T-helper 17 cell (primary cell): ENCODE measurements at places on chromosomes 12 and 14. TPM values are rescaled to one million over a fixed set of nuclear protein-coding genes. Genes with fewer than 3 reads are reported as not detected.
A peak's percentile ranks its signal among the peaks of the same experiment; 100 is the strongest.

DNA sequence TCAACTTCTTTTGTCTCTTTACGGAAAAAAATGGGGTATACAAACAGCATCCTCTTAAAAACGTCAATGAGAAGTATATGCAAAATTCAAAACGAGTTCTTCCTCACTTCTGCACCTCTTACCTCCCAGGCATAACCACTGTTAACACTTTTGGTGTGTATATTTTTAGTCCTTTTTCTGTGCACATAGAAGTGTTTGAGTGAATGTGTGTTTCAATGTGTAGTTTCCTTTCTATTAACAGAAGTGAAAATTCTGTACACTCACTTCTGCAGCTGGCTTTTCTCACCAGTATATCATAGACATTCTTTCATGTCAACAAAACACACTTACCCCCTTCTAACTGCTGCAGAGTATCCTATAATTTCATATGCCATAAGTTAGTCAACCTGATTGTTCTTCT lies 5.4 kb downstream of the UBR7 start:
- no peak for DNase-seq
- H3K4me1 ChIP-seq: peaks cover 9% of the 10 kb centered on the region
- H3K27me3 ChIP-seq: no peaks in the 10 kb centered on the region
- peaks cover 3% of the 10 kb centered on the region for H3K36me3 ChIP-seq
- no peak overlapping the region for H3K4me3 ChIP-seq

DNA sequence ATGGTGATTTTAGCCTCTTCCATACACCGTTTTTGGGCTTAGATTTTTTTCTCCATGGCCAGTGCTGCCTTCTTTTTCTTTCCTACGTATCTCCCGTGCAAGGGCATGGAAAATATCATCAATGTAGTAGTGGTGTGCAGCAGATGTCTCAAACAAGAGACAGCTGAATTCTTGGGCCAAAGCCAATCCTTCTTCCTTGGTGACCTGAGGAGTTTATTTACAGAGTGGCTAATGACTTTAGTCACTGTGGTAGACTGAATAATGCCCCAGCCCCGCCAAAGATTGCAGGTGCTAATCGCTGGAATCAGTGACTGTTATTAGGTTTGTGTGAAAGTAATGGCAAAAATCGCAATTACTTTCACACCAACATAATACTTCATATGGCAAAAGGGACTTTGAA lies 235.5 kb upstream of the NOS1 start:
- H3K36me3 ChIP-seq: no peaks in the 10 kb centered on the region
- H3K27me3 ChIP-seq: no peaks in the 10 kb centered on the region
- H3K27ac ChIP-seq: no peak overlapping the region
- no peak for DNase-seq
- no peak overlapping the region for H3K4me3 ChIP-seq
- H3K4me1 ChIP-seq: no peaks in the 10 kb centered on the region

ACOT6 gene
- total RNA-seq: not detected

DNA sequence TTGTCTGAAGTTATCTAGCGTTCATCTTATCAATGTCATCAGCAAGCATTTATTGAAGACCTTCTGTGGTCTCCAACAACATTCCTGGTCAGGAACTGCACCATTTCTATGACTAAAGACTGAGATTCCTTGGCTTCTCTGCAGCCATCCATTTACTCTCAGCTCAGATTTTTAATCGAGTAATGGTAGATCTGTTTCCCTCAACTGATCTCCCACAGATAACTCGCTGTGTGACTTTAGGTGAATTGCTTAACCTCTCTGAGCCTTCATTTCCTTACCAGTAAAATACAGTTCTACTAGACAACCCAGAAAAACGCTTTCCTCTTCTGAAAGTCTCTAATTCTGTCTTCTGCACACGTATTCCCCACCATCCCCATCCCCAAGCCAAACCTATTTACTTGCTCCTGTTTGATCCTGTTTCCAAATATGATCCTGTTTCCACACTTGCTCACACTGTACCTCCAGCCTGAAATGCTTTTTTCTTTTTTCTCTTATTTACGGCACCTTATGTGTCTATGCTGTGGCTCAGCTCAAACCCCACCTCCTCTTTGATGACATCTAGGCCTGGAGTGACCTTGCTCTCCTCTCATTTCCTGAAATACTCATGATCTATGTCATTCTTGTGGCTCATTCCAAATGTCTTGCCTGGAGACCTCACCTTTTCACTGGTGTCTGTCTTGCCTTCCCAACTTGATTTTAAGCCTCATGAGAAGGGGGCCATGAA lies 21.8 kb downstream of the PLXNC1 start:
- no peak for DNase-seq
- peaks cover 45% of the 10 kb centered on the region for H3K4me1 ChIP-seq
- no peaks in the 10 kb centered on the region for H3K27me3 ChIP-seq
- peak overlapping the region; percentile 86 for H3K27ac ChIP-seq
- H3K4me3 ChIP-seq: no peak overlapping the region

GPR68 gene
- total RNA-seq: 7.6 TPM

DNA sequence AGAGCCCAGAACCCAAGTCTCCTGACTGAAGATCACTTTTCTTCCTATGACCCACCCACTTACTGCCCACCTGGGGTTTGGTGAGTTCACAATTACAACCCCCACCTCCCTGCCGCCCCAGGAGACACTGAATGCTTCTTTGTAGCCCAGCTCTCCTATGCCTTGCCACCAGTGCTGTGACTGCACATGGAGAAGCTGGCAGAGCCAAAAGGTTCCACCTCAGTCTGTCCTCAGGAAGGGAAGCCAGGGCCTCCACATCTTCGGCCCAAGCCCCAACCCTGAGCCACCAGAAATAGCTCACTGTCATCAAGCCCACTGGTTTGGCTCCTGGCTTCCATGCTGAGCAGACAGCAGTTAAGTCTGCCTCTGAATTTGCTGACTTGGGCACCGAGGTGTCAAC lies 25.6 kb downstream of the OTUB2 start:
- H3K4me3 ChIP-seq: peak overlapping the region; percentile 68
- DNase-seq: no peak
- peaks cover 11% of the 10 kb centered on the region for H3K36me3 ChIP-seq

POU6F1 gene
- total RNA-seq: 32.8 TPM
